Activated naive CD8-positive, alpha-beta T cell treated with anti-CD3 and anti-CD28 coated beads, Interleukin-2, amount 50 U/mL, for 24 hours (primary cell): ENCODE measurements at places on chromosomes 5 and 9.

DNA sequence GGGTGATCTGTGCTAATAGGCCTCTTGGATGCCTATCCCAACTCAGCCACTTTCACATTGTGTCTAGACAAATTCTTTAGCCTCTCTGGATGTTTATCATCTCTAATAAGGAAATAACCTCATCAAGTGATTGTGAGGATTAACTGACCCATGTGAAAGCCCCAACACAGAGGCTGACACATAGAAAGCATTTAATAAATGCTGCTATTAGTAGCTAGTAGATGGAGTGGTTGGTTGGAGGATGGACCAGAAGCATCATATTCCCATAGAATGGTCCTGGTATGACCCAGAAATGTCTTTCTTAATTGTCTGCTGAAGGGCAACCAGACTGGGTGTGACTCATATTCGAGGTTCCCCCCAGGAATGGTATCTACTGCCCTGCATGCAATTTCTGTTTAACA, 124.4 kb downstream of the PIK3R1 start:
- no peak for DNase-seq

DNA sequence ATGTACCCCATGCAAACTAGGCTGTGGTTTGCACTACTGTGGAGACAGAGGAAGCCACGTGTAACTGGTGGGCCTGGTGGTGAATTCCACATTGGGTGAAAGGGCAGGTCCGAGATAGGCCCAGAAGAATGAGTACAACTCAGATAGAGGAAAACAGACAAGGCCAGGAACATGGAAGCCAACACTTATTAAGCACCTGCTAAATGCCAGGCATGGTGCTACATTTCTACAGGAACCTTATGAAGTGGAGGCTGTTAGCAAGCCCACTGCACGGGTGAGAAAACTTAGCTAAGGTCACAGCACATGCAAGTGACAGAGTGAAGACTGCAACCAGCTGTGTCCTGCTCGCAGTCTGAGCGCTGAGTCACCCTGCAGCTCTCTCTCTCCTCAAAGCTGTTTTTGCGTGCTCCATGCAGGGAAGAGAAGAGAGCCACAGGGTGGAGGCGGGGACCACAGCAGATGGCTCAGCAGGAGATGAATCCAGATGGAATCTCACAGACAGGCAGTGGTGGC, 65.5 kb upstream of the SPTLC1 start:
- DNase-seq: no peak

GRCh38 chr9:92482329-92482728, at the start of gene ASPN:
ASPN (minus strand) TSS chr9:92482506.
- no peak for DNase-seq

- no peak for DNase-seq
These were observed 58.0 kb downstream of the GPR21 start for GRCh38 chr9:123091459-123091858.

GRCh38 chr9:91418215-91418610, 5.4 kb downstream of the NFIL3 start:
- DNase-seq: no peak

GRCh38 chr5:176646707-176647029, 616 bp upstream of the TSPAN17 start:
- DNase-seq: no peak

- DNase-seq: no peak
These were observed 1.1 kb upstream of the GPSM1 start for GRCh38 chr9:136326061-136326760.

DNA sequence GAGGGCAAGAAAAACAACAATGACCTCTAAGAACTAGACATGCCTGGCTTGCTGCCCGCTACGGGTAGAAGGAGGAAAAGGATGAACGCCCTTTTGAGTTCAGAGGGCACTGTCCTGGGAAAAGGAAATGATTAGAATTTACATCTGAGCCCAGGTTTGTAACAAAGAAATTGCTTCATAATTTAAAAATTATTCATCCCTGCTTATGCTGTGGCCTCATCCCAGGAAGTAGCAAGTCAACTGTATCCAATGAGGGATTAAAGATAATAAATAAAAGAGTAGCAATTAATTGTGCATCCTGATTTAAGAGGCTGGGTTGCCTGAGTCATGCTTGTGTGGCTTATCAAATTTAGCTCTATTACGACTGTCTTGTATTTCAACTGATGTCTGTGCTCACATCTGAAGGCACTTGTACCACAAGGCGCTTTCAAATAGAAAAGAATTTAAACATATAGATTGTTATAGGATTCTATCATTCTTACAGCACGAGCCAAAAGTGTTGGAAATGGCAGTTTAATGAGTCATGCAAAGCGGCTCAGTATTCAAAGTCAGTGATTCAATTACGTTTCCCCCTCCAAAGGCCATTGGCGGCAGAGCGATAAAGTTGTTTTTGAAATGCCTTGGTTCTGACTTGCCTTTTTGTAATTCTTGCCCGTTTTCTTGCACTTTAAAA, 40.0 kb upstream of the DMRT1 start:
- no peak for DNase-seq

- DNase-seq: no peak
These were observed 336.5 kb downstream of the RFX3 start for GRCh38 chr9:3189113-3189861.

DNA sequence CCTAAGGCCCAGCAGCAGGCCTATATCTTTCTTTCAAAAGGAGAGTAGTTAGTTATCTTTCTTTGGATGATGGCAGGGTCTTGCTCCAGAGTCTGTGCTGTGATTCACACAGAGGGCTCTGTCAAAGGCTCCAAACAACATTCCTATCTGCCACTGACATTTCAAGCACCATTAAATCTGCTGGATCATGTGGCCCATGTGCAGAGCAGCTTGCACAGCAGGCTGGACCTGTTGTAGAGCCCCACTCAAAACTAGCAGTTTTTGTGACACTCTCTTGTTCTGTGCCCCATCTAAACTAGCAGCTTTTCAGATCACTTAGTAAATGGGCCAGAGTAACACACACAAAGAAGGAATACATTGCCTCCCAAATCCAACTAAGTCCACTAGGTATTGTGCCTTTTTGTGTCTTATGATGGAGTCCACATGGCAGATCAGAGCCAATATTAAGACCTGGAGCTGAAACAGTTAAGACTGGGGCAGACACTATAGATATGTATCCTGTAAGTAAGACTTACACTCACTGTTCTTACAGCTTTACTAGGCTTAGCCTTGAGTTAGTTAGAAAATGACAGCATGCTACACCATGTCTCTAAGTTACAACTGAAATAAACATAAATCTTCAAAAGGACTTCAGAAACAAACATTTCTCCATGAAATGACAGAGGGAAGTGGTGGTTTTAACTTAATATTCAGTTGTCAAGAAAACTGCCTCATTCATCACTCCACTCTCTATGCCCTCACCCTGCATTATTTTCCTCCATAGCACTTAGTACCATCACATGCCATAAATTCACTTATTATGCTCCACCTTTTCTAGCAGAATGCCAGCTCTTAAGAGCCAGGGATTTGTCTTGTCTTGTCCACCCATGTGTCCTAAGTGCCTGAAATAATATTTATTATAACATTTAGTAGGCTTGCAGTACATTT, 400.9 kb downstream of the RAB3C start:
- no peak for DNase-seq

DNA sequence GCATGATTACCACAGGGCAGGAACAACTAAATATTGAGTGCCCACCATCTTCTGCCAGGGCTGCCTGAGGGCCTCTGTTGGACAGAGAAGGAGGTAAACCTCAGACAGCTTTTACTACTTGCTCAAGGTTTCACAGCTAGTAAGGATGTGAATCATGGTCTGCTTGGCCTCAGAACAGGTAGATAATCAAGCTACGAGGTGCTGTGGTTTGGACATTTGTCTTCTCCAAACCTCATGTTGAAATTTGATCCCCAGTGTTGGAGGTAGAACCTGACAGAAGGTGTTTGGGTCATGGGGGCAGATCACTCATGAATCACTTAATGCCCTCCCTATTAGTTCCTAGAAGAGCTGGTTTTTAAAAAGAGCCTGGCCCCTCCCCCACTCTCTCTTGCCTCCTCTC, 541.2 kb upstream of the TRPC7 start:
- DNase-seq: no peak

DNA sequence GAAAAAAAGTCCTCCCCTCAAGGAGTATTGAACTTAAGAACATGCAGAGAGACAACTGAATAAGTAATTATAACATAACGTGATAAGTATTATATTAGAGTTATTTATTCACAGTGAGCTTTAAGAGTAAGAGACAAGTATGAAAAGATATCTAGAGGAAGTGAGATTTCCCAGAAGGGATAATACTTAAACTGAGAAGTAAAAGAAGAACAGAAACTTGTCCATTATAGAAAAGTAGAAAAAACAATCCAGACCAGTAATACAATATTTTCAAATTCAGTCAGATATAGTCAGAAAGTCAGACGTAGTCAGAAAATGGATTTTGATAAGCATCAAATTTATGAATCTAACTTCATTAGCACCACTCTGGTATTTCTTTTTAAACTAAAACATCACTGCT, 613.0 kb upstream of the CCNG1 start:
- no peak for DNase-seq

GRCh38 chr9:76803762-76804161, 39.5 kb downstream of the PCA3 start:
- DNase-seq: no peak

GRCh38 chr5:35821513-35821912, 35.2 kb upstream of the IL7R start:
- DNase-seq: no peak

DNA sequence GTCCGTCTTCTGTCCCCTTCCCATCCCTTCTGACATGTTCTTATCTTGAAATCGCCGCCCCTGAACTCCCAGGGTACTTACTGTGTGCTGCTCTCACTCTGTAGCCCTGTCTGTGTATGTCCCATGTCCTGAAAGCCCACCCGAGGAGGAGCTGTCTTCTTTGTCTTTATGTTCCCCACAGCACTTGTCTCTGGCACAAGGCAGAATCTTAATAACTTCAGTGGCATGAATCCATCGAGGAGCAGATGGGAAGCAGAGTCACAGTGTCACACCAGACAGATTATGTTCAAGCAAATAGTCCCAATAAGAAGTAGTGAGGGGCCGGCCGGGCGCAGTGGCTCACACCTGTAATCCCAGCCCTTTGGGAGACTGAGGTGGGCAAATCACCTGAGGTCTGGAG, 29.7 kb upstream of the LTC4S start:
- DNase-seq: no peak

DNA sequence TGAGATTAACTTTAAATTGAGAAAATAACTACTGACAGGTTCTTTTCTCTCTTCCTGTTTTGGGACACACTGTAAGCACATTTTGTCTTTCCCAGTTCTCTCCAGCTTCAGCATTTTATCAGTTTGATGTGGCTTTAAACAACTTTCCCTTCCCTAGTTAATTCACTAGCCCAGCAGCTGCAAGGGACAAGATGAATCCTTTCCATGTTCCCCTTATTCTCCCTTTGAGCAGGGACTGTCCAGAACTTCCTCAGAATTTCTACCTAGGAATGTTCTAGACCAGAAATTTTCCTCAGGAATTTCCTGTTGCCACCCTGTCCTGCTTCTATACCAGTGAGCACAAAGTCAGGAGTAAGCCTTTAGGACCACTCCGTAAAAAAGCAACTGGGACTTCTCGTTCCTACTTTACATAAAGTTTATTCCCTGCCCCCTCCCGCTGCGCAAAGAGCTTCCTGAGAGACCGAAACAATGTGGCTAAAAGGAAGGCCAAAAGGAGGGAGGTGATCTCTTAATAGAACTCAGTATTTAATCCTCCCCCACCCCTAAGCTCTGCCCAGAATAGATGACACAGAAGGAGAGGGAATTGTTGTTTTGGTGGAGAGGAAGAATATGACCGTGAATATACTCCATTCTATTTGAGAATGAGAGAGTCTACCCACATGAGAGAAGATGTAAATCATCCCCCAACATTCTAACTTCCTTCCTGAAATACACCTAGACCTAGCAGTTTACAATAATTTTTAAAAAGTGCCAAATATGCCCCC, 61.9 kb downstream of the GLIS3 start:
- no peak for DNase-seq

- no peak for DNase-seq
These were observed 598.4 kb downstream of the CHSY3 start for GRCh38 chr5:130502702-130503101.

DNA sequence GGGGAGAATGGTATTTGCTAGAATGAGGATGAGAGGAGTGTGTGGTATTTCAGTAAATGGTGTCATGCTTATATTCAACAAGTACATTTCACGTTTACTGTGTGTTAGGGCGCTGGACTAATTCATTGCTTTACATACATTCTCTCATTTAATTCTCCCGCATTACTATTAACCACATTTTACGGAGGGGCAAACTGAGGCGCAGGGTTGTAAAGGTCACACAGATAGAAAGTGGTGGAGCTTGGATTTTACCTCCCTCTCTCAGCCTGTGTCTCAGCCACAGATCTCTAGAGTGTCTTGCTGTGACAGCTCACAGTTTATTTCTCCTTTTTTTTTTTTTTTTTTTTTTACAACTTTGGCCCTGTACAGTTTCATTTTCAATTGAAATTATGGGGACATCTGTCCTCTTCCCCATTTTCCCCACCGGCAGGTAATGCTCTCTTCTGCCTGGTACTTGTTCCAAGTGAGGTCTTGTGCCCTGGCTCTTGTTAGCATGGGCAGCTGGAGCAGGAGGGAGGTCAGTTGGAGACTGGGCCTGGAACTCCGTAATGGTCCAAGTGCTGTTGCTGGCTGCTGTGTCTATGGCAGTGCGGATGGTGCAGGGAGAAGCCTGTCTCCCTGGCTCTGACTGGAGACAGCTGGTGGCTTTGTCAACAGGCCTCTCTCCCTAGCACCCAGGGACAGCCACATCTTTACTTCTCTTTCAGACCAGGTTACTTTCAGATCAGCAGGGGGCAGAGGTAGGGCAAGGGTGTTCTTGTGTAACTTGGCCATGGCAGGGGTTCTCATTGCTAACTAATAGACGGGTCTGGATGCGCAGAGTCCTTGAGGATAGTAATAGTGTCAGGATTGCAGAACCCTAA, 20.5 kb upstream of the NDST1 start:
- no peak for DNase-seq

DNA sequence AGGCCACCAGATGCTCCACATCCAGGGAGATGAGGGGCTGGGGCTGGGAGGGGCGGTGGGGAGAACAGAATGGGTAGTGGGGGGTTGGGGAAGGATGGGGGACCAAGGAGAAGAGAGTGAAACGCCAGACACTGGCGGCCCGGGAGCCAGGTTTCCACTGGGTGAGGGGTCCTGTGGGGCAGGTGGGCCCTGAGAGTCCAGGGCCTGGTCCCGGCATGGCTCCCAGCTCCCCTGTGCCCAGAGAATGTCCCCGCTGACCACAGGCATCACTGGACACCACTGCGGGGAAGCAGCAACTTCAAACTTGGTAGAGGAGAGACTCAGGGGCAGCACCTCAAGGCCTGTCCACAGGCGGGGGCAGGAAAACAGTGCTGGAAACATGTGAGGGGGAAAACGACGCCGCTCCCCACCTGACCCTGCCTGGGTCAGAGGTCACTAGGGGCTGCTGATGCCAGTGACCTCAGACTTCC, 13.2 kb downstream of the NINJ1 start:
- DNase-seq: no peak

- DNase-seq: no peak
These were observed 331.5 kb downstream of the SLIT3 start for GRCh38 chr5:168969326-168969886.

DNA sequence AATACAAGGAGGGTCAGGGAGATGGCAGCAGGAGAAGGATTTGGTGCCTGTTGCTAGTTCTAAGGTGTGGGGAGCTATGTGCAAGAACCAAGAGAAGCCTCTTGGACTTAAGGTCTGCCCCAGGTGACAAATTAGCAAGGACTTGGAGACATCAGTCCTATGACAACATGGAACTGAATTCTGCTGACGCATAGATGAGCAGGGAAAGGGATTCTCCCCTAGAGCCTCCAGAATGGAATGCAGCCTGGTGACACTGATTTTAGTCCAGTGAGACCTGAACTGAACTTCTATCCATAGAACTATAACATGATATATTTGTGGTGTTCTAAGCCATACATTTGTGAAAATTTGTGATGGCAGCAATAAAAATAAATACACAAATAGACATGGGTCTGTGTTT, 215.6 kb downstream of the ESM1 start:
- DNase-seq: no peak
